ENCODE measurements at places on chromosomes 1 and 21.

DNA sequence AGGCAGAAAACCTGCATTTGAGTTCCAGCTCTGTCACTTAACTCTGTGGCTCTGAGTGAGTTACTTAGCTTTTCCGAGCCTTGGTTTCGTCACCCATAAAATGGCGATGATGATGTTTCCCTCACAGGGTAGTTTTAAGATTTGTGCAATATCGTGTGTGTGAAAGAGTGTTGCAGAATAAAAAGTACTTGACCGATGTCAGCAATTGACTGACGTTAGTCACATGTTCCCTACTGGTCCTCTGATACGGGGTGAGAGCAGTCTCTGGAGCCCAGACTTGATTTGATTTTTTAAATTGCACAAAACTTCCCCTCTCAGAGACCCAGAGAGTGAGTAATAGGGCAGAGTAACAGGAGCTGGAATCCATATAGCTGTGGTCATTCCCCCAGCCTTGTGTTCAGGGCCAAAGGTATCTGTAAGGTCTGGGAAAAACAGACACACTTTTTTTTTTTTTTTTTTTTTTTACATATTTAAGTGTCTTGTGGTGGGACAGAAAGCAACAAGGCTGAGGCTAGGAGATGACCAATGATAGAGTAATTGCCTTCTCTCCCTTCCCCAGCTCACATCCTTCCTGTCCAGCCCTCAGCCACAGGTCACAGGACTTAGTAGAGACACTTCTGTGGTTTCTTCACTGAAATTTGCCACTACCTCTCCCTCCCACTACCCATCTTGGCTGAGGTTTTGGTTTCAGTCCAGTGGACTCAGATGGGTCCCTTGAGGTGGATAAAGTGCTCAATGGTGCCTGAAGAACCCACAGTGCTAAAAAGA is 2.0 kb downstream of the FCER1G start:
- DNase-seq = peak; percentile 48

DNA sequence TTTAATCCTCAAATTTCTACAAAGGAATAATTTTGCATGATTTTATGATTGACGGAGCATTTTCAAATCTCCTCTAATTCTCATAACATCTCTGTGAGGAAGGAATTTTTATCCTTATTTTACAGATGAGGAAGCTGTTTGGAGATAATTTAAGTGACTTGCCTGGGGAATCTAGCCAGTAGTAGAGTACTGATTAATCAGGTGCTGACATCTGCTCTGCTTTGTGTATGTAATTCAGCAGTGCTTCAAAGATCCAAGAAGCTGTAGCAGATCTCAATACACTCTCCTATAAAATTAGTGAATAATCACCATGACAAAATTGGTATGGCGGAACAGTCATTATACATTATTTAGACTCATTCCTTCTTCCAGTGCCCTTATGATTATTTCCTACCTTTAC is 46.0 kb downstream of the DPH5 start:
- DNase-seq = peak; percentile 26

DNA sequence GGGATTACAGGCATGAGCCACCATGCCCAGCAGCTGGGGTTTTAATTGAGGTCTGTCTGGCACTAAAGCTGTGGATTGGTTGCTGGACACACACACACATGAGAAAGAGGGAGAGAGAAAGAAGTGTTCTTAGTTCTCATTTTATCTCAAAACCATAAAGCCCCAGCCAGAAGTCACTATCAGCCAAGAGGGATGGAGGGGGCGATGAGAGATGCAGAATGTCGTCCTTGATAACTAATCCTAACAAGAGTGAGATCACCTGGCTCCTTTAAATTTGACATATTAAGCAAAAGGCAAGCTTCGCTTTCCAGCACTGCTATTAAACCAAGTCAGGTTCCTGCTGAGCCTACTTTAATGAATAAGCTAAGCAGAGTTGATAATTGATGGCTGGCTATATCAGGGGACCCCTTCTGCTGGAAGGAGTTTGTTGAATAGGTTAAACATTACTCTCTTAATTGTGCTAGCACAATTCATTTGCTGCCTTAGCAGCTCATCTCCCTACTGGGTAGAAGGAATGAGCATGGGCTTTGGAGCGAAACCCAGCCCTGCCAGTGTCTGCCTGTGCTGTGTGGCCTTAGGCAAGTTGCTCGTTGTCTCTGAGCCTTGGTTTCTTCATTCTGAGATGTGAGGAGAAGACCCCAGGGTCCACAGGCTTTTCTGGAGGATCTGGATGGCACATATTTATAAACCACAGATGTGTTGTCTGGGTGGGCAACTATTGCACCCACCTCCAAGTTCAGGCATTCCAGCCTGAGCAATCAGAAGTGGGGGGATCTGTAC is 50.8 kb downstream of the ALPL start:
- DNase-seq = no peak

GRCh38 chr1:226425431-226426031 is 17.6 kb upstream of the PARP1 start:
- no peak for DNase-seq

DNA sequence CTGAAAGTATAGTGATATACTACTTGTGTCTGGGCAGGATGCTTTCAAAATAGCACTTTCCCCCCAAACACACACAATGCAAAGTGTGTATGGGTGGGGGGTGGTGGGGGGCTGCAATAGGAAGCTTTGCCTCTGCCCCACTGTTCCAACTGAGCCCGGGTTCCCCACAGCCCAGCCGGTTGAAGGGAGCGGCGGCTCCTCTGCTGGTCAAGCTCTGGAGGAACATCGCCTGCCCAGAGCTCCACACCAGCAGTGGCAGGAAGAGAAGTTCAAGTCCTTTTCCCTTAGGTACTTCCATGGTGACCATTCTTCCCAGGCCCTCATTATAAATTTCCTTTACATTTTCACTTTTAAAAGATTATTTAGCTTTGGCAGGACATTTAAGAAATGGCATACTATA is 74.9 kb downstream of the CAPZB start:
- DNase-seq = no peak
